ENCODE measurements at places on chromosomes 2 and 18.

GRCh38 chr2:46416739-46417403, 62.5 kb upstream of the TMEM247 start:
- DNase-seq, result no peak

GRCh38 chr18:3455090-3455635, 5.2 kb downstream of the TGIF1 start:
- no peak for DNase-seq

GRCh38 chr18:46291149-46291548, 187.0 kb downstream of the HAUS1 start:
- DNase-seq, result no peak

- no peak for DNase-seq
These were observed 43.8 kb upstream of the SLC14A1 start for GRCh38 chr18:45680066-45680690.

DNA sequence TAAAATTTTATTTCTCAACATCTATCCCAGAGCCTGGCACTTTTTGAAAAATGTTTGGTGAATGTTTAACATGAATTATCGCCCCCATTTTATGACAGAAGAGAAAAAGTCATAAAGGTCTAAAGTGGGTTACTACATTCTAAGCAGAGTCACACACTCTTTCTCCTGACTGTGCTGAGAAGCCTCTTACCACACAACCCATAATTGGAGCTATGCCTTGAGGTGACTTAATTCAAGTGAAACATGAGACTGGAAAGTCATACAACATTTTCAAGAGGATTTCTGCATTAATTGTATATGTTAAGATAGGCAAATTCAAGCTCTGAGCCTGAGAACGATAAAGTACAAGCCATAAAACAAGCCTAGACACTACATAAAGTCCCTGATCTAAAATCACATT, 3.1 kb upstream of the DSEL start:
- DNase-seq, result no peak

- no peak for DNase-seq
These were observed 42.1 kb upstream of the FAM124B start for GRCh38 chr2:224444021-224444420.

GRCh38 chr2:2542316-2542715, 211.2 kb upstream of the MYT1L start:
- no peak for DNase-seq

- no peak for DNase-seq
These were observed 371.1 kb upstream of the ID2 start for GRCh38 chr2:8310557-8311455.

DNA sequence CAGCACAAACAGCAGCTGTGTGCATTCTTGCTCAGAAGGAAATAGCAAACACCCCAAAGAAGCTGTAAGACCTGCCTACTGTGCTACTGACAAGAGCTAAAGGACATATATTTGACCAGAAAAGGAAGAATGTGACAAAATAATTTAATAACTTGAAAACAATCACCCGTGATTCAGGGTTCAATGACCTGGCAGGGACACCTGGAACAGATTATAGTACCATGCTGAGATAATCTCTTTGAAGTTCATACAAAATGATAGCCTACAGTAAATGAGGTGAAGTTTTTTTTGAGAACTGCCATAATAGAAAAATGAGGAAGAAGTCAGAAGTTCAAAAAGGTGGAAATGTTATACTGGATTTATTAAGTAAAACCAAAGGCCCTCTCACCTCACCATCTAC, 324.8 kb upstream of the GULP1 start:
- no peak for DNase-seq

DNA sequence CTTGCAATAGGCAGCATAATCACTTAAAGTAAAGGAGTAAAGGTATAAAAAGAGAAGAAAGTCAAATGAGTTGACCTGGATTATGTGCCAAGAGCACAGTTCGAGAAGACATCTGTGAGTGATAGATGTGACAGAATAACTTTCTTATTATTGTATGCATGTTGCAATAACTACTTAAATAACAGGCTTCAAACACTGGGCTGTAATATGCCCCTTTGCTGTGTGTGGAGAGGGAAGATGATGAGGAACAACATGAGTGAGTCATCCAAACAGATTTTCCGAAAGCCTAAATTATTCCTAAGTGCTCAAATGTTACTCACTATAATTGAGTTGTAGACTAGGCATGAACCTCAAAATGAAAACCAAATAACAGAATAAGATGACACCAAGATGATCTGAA, 328.1 kb downstream of the EXOC6B start:
- DNase-seq, result no peak

DNA sequence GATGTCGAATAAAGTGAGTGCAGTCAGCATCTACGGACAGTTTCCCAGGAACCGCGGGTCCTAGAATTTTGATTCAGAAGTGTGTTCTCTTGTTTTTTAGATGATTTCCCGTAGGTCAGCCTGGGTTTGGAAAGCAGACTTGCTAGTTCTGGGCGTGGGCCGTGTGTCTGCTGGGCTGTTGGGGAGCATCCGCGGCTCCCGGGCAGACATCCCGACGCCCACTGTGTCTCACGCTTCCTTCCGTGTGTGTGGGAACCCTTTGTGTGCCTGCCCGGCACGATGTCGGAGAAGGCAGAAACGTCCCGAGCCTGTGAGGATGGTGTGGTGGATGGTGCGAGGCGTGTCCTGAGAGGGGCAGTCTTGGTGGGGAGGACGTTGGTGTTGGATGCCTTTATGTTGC, 18.4 kb downstream of the CTDP1 start:
- DNase-seq, result no peak

DNA sequence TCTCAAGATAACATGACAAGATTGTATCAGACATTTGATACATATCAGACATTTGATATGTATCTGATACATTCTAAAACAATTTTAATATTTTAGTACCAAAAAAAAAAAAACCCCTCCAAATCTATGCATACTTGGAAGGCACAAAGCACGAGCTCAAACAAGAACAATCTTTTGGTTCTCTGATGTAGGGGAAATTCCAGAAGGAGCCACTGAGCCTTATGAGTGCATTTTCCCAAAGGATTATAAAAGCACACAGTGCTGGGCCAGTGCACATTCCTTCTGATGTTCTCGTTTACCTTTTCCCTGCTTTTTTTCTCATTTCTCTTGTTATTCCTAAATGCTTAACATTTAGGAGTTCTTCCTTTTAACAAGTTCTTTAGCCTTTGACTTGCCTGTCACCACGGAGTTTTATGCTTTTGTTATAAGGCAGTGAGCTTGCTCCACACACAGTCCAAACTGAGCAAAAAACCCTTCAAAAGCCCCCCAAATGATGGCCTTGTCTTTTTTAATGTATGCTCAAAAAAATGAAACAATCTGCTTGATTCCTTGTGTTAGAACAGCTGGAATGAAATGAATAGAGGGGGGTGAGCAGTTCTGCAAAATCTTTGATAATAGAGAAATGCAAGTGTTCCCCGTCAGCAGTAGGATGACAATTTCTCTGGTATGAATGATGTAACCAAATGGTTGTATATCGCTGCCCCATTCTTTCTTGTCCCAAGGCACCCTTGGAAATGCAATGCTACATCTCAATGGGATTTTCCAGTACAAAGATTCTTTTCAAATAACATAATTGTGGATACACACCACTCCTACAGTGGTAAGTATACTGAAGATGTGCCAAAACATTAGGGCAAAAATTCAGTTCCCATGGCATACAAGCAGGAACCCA, 597.2 kb upstream of the ZEB2 start:
- DNase-seq, result no peak

- DNase-seq, result no peak
These were observed 305.7 kb upstream of the SETBP1 start for GRCh38 chr18:44374966-44375365.

DNA sequence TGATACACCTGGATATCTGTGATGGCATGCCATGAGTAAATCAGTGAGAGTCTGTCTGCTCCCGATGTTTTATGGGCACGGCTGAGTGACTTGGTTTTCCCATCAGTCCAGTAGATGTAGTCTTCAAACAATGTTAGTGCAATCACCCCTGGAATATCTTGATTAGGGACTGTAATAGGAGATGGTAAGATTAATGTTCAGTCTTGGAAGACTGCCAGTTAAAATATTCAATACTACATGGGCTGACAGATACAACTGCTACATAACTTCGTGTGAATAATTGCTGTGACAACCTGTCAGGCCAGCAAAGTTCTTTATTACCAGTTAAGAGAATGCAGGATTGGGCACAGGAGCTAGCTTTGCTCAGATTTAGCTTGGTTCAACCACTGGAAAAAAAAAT, 1673.3 kb downstream of the LRP1B start:
- no peak for DNase-seq

DNA sequence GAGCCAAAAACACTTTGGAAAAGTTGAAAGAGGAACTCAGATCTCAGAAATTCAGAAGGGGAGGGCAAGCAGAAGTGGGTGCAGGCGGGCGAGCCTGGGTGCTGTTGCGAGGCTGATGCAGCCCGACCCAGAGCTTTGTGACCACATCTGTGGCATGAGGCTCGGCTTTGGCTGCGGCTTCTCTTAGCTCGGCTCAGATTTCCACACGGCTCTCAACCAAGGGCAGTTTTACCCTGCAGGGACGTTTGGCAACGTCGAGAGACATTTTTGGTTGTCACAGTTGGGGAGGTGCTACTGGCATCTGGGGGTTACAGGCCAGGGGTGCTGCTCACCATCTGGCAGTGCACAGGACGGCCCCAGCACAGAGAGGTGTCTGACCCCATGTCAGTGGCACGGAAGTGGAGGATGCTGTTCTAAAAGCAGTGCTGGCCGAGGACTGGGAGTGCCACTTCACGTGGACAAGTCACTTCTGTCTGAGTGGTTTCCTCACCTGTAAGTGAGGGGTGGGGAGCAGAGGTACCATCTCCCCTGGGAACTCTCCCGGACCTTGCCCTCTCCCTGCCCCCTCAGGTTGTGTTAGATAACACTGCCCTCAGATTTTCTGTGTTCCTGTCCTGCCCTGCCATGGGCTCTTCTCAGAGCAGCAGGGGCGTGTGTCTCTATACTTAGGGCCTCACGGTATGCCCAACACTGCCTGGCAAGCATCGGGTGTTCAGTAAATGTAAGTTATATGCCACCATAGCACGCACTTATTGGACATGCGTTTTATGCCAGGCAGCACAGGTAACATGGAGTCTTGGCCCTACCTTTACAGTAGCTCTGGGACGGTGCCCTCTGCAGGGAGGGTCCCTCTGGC, 48.7 kb upstream of the FAHD2A start:
- DNase-seq, result no peak

DNA sequence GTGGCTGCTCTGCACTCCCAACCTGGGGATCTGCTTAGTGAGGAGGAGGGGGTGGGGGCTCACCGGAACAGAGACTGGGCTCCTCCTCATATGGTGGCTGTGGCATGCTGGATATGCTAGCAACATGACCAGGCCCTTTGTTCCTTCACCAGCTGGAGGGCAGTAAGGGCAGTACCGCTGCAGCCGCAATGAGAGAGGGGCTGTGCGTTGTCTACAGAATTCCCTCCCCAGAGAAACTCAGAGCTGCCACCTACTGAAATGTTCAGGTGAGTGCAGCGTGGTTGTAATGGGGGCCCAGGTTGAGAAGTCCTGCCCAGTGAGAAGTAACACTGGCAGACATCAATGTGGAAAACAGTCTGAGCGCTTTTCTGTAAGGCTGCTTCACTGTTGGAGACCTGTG, 1211.9 kb upstream of the NXPH2 start:
- no peak for DNase-seq

- DNase-seq, result no peak
These were observed 116.4 kb downstream of the CCDC141 start for GRCh38 chr2:178933493-178933892.

DNA sequence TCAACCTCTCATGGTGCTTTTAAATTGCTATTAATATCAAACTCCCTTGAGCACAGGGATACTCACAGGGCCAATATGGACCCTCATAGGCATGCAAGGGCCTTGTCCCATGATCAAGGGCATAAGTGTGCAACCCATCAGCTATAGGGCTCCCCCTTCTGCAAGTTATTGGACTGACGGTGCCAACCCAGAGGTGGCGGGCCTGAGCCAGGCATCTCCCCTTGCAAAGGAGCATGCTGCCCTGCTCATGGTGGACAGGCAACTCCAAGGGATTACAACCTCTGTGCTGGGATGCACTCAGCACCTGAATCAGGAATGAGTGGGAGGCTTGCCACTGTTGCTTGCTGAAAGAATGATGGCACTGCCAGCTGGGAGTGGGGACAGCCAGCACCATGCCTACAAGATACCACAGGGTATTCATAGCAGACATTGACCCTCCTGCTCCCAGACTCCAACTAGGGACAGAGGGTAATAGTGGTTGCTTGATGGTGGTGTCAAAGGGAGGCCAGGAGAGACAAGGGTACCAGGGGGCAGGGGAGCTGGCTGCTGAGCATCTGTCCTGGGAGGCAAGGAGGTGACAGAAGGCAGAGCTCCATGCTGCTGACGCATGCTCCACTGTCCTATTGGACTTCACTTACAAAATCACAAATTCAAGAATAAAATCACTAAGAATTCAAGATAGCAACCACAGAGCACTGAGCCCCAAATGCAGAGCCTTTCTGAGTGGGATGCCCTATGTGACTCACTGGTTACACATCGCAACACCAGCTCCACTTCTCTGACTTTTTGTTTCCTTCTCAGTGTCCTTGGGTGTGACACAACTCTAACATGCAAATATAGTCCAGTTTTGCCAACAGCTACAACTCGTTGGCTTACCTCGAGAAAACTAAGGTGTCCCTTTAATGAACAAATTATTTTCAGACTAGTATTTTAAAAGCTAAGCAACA, 157.1 kb upstream of the CCDC150 start:
- no peak for DNase-seq

DNA sequence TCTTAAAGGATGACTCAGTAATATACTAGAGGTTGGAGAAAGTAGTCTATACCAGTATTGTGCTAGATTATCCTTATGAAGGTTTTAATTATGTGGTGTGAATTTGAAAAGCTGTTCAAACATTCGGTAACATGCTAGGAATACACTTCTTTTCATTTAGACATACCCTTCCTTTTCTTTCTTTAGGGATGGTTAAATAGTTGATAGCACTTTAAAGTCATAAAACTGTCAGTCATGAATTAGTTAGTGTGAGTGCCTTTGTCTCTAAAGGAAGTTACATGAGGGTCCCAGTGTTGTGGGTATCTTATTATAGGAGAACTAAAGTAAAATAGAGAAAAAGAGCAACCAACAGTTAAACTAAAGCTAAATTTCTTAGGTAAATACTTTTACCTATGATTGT, 149.3 kb downstream of the CSRNP3 start:
- no peak for DNase-seq

- DNase-seq, result no peak
These were observed 396.7 kb downstream of the CDH2 start for GRCh38 chr18:27780061-27780745.

DNA sequence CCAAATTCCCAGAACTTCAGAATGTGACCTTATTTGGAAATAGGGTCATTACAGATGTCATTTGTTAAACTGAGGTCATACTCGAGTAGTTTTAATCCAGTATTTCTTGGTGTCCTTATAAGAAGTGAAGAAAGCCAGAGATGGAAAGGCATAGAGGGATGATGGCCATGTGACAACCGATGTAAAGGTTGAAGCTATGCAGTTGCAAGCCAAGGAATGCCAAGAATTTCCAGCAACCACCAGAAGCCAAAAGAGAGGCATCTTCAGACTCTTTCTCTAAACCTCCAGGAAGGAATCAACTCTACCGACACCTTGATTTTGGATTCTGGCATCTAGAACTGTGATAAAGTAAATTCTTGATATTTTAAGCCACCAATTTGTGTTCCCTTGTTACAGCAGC, 242.2 kb downstream of the CDH20 start:
- no peak for DNase-seq
